ENCODE measurements at places on chromosomes 11 and 22.
A peak's percentile ranks its signal among the peaks of the same experiment; 100 is the strongest.

- DNase-seq = no peak
Measured at GRCh38 chr11:39917256-39917655, 1542.2 kb downstream of the LRRC4C start.

GRCh38 chr22:39839204-39839603, 54.4 kb downstream of the ENTHD1 start:
- no peak for DNase-seq

GRCh38 chr22:48705917-48706605, 1121.6 kb downstream of the BRD1 start:
- no peak for DNase-seq

- DNase-seq = no peak
Measured at GRCh38 chr11:111514216-111515031, at the start of gene HOATZ. Gene HOATZ, plus strand, starts transcription at chr11:111514778. Its CDS starts 7 bp downstream, at chr11:111514785.

- peak; percentile 67 for DNase-seq
Measured at GRCh38 chr22:45804986-45805325, 133.3 kb downstream of the ATXN10 start.

DNA sequence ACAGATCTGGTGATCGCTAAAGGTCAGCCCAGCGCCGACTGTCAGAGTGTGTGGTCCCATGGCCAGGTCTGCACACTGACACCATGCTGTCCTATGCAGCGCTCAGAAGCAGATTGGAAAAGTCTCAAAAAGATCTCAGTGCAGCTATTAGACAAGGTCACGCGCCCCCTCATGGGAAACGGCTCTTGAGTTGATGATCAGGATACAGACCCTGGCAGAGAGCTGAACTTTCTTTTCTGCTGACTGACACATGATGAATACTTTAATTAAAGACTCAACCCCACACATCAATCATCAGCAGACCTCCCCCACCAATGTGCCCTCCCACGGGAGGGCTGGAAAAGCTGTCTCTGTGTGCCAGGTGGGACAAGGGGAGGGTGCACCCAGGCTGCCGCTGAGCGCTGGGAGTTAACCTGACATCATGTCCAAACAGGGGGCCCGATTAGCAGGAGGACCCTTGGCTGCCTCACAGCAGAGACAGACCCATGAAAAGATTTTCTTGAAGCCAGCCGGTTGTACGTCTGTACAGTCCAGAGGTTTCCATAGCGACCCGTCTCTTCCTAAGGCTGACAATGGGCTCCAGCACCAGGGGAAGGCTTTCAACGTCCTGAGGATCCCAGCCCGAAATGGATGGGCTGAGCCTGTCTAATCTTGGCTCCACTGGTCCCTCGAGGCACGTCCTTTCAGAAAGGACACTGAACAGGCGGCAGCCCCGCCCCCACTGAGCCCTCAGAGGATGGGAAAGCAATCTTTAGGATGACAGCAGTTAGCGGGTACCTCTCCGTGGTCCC, 26.9 kb downstream of the RASD2 start:
- DNase-seq = no peak

GRCh38 chr11:122692444-122692843, 36.9 kb downstream of the UBASH3B start:
- no peak for DNase-seq

DNA sequence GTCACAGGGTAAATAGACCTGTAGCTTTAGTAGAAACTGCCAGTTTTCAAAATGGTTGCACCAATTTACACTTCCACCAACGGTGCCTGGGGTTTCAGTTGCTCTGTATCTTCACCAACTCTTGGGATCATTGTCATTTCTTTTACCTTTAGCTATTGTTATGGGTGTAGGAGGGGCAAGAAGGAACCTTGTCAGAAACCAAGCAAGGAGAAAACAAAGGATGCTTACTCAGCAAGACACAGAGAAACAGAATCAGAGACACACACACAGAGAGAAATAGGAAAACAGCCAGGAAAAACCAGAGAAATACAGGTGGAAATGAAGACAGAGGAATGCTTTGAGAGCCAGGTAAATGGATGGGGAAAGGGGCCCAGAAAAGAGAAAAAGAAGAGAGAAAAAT, 367.6 kb downstream of the MIAT start:
- no peak for DNase-seq

DNA sequence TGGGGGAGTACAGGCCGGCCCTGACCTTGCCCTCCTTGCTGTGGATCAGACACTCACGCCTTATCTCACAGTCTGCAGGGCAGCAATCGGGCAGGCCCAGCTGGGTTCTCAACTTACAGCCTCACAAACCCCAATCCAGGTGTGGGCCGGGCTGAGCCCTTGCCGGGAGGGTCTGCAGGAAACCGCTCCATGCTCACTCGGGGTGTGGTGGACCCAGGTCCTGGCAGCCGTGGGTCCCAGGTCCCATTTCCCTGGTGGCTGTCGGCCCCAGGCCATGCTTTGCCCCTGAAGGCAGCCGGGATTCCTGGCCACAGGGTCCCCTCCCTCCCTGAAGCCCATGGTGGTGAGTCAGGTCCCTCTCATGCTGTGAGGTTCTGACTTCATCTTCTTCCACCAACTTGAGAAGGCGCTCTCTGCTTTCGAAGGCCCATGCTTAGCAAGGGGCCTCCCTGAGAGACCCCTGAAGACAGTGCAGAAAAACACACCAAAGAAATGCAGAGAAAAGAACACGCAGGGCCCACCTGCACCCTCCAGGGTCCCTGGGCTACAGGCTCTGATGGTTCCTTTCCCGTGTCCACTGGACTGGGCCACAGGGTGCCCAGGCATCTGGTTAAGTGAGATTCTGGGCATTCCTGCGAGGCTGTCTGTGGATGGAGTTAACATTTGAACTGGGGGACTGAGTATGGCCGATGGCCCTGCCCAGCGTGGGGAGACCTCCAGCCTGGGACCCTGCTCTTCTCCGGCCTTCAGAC, 588.2 kb downstream of the BRD1 start:
- DNase-seq = no peak

GRCh38 chr22:39419096-39419495, 19.5 kb downstream of the TAB1 start:
- no peak for DNase-seq

DNA sequence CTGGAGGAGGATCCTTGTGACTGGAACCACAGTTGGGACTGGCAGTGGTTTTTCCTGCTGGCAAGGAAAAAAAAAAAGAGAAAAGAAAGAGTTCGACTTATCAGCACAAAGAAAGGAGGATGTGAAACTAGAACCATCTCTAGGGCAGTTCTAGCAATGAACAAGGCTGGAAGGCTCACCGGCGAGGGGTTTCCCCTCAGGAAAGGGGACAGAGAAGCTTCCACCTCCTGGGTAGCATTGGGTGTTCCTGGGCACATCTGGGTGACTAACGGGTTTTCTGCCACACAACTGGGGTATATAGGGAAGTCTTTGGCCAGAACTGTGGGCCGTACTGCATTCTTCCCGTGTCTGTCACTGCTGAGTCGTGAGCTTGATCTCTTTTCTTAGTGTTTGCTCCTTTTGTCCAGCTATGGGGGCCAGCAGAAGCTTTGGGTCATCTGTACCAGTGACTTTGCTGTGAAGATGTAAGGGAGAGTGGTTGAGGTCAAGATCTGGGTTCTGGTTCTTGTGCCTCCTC, 109.4 kb upstream of the OR4B1 start:
- no peak for DNase-seq

DNA sequence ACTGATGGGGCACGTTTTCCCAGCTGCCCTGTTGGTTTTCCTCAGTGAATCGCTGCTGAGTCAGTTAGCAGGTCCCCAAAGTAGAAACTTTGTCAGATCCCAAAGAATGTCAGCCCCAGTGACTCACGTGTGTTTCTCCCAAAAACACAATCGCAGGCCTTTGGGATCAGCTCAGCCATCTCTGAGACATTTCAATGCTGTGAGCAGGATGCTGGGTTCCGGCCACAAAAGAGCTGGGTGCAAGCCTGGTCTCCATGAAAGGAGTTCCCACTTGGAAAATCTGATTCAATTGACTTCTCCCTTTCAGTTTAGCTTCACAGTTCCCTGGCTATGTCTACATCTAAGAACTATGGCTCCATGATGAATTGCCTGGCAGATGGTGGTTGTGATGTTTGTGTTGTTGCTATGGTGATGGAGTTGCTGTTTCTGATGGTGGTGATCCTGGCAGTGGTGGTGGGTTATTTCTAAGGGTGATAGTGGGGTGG, 28.0 kb downstream of the MYEOV start:
- DNase-seq = peak; percentile 80

DNA sequence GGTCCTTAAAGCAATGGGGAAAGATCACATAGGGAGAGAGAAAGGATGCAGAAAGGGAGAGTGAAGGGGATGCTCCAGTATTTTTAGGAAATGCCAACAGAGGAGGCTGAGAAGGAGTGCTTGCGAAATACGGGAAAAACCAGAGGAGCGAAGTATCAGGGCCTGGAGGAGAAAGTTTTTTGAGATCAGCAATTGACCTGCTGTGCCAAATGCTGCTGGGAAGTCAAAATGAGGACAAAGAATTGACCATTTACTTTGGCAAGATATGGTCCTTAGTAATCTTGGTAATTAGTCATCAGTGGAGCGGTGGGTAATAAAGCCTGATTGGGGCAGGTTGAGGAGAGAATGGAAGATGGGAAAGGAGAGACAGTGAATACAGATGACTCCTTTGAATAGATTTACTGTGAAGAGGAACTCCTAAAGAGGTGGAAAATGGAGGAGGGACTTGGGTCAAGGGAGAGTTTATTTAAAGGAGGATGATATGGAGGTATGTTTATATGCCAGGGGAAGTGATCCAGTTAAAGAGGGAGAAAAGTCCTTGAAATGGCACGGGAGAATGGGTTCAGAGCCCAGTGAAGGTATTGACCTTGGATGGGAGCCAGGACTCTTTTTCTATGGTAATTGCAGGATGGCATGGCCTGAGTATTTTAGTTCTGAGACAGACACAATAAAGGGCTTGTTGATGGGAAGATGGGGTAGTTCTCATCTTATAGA, 111.5 kb downstream of the PKNOX2 start:
- no peak for DNase-seq

DNA sequence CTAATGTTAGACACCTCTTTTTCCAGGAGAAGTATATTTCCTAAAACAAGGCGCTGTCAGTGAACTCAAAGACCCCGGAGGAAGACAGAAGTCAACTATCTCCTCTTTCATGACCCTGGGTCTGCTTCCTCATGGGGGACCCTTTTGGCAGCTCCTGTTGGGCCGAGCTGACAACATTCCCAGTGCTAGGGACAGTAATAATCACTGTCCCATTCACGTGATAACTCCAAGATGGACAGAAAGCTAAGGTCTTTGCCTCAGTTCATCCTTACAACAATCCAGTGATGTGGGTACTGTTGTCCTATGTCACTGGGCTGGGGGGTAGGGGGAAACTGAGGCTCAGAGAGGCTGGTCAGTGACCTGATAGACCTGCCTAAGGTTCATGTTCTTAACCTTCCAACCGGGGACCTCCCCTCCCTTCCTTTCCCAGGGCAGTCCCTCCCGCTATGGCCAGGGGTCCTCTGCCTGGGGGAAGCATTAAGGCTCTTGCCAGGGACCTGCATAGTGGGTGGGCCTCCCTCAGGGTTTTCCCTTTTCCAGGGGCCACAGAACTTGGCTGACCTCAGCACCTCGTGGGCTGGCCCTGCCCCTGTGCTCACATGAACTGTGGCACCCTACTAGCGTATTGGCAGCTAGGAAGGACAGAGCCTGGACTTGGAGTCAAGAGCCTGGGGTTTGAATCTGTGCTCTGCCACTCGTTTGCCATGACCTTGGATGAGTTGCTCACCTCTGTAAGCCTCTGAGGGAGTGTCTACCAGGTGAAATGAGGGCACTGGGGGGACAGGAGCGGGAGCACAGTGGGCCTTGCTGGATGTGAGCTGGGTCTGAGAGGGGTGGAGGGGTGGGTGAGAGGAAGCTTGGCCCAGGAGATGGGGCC, 53.6 kb downstream of the LRRC32 start:
- DNase-seq = no peak

- DNase-seq = no peak
Measured at GRCh38 chr22:46472722-46473016, 64.8 kb downstream of the CELSR1 start.

DNA sequence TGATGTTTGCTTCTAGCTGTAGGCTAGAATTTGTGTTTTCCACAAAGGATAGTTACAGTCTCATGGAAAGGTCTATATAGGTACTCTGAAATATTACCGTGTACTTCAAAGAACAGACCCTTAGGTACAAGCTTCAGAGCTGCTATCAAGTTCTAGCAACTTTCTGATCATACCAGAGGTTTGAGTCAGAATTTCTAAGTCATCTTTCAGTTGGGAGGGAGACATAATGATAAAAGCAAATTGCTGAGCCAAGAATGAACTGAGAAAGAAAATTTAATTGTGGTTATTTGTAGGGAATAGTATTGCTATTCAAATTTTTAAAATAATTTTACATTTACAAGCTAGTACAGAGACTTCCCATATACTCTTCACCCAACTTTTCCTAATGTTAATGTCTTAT, 19.9 kb upstream of the ME3 start:
- DNase-seq = no peak

GRCh38 chr22:27546157-27546935, 255.2 kb downstream of the MN1 start:
- DNase-seq = no peak

- DNase-seq = no peak
Measured at GRCh38 chr11:95991545-95991944, 67.6 kb upstream of the MTMR2 start.

DNA sequence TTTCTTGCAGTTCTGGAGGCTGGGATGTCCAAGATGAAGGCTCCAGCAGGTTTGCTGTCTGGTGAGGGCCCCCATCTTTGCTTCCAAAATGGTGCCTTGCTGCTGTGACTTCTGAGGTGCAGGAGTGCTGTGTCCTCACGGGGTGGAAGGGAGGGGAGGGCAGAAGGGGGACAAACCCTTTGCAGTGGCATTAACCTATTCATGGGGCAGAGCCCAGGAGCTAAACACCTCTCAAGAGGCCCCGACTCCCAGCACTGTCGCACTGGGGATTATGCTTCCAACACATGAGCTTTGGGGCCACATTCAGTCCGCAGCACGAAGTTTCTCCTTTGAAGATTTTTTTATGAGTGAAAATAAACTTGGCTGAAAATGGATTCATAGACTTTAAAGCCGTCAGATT, 25.5 kb upstream of the OSBPL5 start:
- DNase-seq = no peak

DNA sequence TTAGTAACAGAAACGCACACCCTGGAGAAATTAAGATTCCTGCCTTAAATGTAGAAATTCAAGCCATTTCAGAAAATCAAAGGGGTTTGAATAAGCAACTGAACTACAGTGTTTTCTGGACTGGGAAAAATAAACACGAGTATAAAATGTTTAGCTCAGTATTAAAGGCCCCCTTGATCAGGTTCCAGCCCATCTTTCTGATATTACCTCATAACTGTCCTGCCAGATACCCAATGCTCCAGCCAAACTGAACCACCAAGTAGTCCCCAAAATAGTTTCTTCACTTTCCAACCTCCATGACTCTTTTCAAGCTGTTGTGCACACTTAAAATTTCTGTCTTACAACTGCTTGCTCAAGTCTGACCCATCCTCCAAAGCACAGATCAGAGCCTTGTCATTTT, 54.4 kb downstream of the SERGEF start:
- DNase-seq = no peak

Measured in amniotic stem cell (primary cell).